LHCN-M2 (cell line): ENCODE measurements at places on chromosomes 16 and 17. TPM values are rescaled to one million over a fixed set of nuclear protein-coding genes. Genes with fewer than 3 reads are reported as not detected.

Gene KRTAP2-2
- not detected in 2 replicates for total RNA-seq

Gene NOD2
- total RNA-seq = 0.26 and 0.80 TPM in 2 replicates

Gene SRCIN1
- total RNA-seq = not detected in 2 replicates

Gene ABCA10
- not detected in 2 replicates for total RNA-seq

Gene KRT40
- not detected in 2 replicates for total RNA-seq

Gene EVPL
- not detected in 2 replicates for total RNA-seq

Gene ZNHIT3
- total RNA-seq = 42.8 and 51.3 TPM in 2 replicates

Gene GAS2L2
- not detected in 2 replicates for total RNA-seq

Gene NPW
- total RNA-seq = 1.3 TPM in 2 replicates

Gene UBN1
- total RNA-seq = 27.6 and 28.1 TPM in 2 replicates

Gene CACNG3
- total RNA-seq = not detected in 2 replicates

Gene PRSS21
- not detected in 2 replicates for total RNA-seq

Gene CDT1
- total RNA-seq = 44.9 and 53.4 TPM in 2 replicates

Gene EPX
- not detected in 2 replicates for total RNA-seq

Gene MPG
- total RNA-seq = 254 and 304 TPM in 2 replicates

Gene CCL13
- total RNA-seq = not detected in 2 replicates

GRCh38 chr16:8583732-8584131, 6.6 kb downstream of the TMEM114 start:
- no peak for DNase-seq

DNA sequence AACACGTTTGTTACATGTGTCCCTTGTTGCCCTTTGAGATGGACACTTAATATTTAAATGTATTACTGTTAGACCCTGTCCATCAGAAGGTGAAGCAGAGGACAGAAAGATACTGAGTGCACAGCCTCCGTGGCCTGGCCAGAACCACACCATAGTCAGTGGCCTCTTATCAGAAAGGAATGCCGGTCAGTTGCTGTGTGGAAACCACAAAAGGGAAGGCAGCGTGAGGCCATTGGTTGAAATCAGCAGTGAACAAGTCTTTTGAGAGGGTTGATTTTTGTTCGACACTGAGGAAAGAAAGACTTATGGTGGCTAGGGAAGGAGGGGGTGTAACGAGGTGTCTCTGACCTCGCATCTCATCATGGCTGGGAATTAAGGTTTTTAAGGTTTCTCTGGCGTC, 85.4 kb upstream of the CLEC18A start:
- peak; percentile 67 for DNase-seq

DNA sequence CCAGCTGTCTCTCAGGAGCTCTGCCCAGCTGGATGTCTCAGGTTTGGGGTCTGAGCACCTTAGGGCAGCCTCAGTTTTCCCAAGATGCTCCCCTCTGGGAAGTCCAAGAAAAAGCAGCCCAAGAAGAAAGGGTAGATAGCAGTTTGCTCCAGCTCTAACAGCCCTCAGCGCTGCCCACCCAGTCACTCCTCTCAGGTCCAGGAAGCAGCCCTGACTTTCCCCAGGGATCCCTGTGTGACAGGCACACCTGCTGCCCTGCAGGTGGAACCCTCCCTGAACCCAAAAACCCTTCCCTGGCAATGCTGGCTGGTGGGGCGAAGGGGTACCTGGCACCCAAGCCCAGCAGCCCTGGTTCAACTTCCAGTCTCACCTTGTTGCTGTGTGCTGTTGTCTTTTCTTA, 48.1 kb downstream of the BEAN1 start:
- DNase-seq = no peak

- no peak for DNase-seq
Measured at GRCh38 chr17:34892461-34893249, 68.6 kb downstream of the CCT6B start.

GRCh38 chr16:24478401-24478800, 61.0 kb upstream of the RBBP6 start:
- no peak for DNase-seq

- DNase-seq = no peak
Measured at GRCh38 chr17:69228576-69228975, at the start of gene ABCA10. ABCA10 (minus strand) TSS chr17:69228824; CDS start chr17:69225358, 3,466 bp downstream.

GRCh38 chr16:12458591-12459358, 344.9 kb downstream of the CPPED1 start:
- no peak for DNase-seq

DNA sequence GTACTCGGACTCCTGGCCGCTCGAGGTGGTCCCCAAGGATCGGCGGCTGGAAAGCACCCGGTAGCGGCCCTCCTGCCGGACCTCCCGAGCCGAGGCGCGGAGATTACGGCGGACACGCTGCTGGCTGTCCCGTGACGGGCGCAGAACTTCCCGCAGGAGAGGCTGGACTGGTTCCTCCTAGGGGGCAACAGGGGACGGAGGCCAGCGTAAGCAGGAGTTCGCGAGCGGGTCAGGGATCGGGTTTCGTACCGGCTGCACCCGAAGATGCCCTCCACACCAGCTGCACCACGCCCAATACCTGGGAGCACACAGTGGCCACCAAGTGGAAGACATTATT, 341 bp downstream of the SLC7A6OS start:
- DNase-seq = no peak

DNA sequence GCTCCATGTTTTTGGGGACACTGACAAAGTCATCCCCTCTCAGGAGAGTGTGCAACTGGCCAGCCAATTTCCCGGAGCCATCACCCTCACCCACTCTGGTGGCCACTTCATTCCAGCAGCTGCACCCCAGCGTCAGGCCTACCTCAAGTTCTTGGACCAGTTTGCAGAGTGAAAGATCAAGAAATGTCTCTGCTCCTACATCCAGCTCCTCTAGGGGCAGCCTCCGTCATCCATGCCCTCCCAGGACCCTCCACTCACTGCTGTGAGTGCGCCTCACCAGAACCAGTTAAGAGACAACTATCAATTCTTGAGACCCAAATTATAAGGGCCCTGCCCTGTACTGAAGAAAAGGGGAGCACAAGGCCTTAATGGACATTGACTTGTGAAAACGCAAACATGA, 1.1 kb downstream of the OVCA2 start:
- DNase-seq = no peak

DNA sequence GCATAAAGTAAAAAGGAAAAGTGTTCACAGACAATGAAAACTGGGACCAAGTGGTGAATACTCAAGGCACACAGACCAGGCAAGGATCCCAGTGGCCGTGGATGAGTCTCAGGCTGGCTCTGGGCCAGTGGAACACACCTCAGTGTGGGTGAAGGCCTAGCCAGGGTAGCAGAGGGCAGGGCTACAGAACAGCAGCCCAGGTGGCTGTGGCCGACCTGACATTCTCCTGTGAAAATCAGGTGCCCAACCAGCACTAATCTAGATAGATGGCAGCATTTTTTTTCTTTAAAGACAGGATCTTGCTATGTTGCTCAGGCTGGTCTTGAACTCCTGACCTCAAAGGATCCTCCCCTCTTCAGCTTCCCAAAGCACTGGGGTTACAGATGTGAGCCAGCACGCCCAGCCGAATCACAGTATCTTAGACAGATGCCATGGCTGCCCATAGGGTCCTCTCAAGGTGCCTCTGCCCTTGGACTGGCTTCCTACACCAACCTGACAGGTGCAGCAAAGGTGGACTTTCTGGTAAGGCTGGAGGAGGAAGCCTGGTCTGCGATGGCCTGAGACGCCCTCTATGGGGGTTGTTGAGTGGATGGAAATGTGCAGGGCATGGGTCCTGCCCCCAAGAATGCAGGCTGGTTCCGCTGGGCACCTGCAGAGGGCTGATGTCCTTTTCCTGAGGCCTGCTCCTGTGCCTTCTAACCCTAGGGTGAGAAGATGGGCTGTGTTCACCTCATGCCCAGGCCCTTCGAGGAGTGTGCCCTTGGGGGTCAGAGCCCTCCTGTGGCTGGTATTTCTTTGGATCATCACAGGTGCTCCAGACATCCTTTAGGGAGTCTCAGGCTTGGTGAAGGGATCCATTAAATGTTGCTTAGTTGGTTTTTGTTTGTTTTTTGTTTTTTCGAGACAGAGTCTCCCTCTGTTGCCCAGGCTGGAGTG, 3.8 kb upstream of the P4HB start:
- DNase-seq = no peak

DNA sequence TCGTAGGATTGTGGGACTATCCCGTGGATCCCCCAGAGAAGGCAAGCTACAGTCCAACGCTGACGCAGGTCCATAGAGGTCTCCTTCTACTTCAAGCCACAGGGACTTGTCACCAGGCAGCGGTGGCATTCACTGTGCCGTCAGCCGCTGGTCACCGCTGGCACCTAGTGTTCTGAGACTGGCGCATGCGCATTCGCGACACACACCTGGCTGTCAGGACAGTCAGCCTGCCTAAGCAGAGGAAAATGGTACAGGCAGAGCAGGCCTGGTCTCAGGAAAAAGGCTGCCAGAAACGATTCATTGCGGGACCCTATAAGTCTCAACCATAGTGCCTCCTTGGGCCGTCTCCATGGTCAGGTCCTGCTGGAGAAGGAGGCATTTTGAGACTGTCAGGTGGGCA, 138.0 kb upstream of the WSB1 start:
- no peak for DNase-seq

GRCh38 chr16:82586130-82586529, 40.6 kb upstream of the CDH13 start:
- no peak for DNase-seq

GRCh38 chr17:80045703-80046102, 9.3 kb downstream of the CCDC40 start:
- DNase-seq = no peak

DNA sequence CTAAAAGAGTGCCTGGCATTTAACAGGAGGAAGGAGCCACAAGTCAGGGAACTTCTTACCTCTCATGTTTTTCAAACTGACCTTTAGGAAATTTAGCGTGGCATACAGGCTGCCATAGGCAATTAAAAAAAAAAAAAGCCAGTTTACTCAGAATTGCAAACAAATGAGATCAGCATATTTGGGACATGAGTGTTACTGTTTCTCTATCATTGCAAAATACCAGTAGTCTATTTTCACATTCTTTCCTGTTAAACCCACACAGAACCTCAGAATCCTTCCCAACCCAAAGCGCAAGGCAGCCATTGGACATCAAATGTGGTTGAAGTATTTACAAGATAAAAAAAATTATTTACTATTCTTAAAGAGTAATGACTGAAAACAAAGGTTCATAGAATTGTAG, 366.4 kb upstream of the DYNLRB2 start:
- DNase-seq = peak; percentile 86

GRCh38 chr16:10020866-10021265, 161.4 kb downstream of the GRIN2A start:
- no peak for DNase-seq

DNA sequence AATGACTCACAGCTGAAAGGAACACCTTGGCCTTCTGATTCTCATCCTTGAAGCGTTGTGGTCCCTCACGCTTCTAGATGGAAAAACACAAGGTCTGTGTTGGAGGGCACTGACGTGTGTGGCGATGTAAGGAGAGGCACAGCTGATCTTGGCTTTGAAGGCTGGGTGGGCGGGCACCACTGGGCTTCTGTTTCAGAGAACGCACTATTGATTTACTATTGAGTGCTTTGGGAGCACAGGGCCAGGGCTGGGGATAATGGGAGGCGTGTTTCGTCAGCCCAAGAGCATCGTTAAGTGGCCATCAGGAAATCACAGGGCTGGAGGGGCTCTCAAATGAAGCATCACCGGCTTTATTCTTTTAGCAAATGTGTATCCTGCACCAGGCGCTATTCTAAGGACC, 70.7 kb downstream of the CMIP start:
- DNase-seq = no peak

GRCh38 chr16:88610080-88610479, 28.3 kb upstream of the IL17C start:
- no peak for DNase-seq

- no peak for DNase-seq
Measured at GRCh38 chr16:84471316-84471715, 33.1 kb downstream of the MEAK7 start.

- no peak for DNase-seq
Measured at GRCh38 chr16:57403965-57404817, at the start of gene CCL17. CCL17 (plus strand) TSS chr16:57404767; CDS start chr16:57413933, 9,166 bp downstream.

GRCh38 chr17:51913491-51914205, 244.9 kb downstream of the CA10 start:
- DNase-seq = no peak

DNA sequence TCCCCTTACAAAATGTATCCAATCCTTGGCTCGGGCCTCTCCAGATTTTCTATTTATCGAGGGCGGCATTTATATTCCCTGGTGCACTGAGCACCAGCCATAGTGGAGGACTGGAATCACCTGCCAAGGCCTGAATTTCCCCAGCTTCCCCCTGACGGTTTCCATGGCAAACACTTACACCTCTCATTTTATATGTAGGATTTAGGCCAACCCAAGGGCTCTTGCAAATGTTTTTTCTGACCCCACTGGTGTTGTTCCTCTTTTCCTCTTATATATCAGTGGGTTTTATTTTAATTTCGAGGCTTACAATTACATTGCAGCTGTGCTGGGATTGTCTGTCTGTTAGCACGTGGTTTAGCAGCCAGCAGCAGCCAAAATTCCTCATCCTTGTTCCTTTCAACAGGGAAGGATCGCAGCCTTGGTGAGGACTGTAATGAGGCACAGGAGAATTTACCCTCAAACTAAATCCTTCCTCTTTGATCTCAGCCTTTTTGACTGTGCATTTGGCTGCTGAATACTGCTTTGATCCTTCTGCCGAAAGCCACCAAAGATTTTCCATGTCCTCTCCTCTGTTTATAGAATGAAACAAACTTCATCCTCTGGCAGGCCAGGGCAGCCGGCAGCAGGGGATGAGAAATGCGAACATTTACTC, 26.5 kb upstream of the CES5A start:
- DNase-seq = no peak

DNA sequence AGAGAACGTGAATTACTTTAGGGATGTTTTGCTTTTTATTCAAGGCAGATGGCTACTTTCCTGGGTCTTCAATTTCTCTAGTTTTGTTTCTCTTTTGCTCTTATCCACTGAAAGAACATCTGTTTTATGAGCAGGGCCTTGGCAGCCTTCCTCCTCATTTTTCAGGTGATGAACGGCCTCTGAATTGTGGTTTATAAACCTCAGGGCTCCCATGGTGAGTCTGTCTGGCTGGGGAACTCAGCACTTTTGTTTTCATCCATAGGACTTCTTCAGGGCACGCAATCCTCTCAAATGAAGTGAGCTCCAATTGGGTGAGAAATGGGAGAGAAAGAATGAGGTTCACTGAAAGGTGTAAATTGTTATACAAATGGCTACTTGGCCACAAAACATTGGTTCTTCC, 186.4 kb upstream of the ERCC4 start:
- peak; percentile 21 for DNase-seq

DNA sequence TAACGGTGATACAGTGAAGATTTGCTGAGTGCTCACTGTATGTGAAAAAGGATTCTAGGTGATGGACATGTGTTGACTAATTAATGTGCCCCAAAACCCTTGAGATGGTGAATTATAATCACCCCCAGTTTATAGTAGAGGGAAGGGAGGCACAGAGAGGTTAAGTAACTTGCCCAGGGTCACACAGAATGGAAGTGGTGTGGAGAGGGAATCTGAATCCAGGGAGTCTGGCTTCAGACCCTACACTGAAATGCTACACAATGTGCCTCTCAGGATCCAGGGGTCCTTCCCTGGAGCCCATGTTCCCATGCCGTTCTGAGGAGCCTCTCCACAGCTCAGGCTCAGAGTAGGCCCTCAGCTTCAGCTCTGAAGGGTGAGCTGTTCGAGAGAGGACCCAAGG, 11.6 kb downstream of the TRPV2 start:
- DNase-seq = no peak
